ENCODE measurements at places on chromosomes 12 and 14.

GRCh38 chr14:76782115-76782884 lies 21.0 kb downstream of the VASH1 start:
- no peak for DNase-seq

DNA sequence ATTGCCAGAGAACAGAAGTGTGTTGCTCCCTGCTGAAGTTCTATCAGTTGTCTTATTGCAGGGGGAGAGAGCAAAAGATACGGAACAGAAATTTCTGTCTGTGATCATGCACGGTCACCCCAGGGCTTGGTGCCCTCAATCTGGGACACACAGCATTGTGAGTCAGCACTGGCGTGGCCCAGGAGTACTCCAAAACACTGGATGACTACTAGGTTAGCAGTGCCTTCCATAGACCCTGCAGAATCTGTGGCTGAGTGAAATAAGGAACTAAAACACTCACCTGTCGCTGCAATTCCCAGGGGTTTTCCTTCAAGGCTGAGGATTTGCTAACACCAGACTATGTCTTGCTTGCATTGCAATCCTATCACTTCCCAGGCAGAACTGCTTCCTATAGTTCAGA lies 165.5 kb downstream of the ANO6 start:
- no peak for DNase-seq

DNA sequence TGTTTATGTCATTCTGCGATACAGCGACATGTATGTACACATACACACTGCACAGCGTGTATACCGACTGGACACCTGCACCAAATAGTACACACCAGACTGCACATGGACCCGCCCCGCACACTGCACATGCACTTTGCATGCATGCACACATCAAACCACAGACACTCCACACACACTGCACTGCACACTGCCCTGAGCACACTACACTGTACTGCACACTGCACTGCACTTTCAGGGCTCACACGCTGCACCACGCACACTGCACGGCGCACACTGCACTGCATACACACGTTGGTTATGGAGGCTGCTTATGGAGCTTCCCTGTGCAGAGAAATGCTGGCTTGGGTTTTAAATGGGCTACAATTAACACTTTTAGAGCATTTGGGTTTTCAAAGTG lies 1.6 kb downstream of the PAPLN start:
- no peak for DNase-seq

- DNase-seq = no peak
Measured at GRCh38 chr14:90795744-90796143, 20.5 kb downstream of the TTC7B start.

DNA sequence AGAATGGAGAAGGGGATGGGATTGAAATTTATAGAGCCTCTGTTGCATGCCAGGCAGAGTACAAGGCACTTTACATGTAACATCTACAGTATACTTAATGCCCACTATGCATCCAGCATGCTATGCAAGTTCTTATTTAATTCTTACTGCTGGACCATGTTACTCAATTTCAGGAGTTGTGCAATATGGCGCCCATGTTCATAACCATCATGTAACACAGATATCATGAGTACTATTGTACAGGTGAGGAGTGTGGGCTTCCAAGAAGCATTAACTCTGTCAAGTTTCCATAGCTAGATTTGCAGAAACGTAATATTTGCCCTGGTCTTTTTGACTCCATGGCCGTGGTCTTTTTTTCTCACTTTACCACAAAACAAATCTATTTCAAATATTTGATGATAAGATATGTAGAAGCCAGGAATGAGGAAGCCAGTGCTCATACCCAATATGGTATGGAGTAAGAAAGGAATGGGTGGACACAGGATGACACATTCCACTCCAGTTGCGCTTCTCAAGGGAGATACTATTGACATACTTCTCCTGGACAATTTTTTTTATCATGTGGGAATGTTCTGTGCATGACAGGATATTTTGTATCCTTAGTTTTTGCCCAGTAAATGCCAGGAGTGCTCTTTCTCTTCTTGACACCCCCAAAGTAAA lies 191.8 kb downstream of the C12orf75 start:
- no peak for DNase-seq

GRCh38 chr14:75246546-75247285 lies 31.9 kb upstream of the FOS start:
- no peak for DNase-seq

DNA sequence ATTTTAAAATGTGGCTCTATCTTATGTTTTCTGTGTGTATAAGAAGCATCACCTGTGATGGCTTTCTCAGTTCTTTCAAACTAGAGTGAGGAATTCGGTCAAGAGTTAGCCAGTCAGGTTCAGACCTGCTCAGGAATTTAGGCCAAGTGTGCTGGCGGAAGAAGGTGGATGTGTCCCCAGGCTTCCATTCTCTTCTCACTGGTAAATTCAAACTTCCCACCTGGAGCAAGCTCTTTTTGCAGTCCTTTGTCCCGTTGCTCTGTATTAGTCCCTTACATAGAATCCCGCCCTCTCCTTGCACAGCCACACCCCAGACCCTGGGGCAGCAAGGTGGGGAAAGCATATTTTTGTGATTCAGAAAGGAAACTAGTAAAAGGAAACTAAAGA lies 124.7 kb upstream of the PWP1 start:
- no peak for DNase-seq

GRCh38 chr12:104734541-104735095 lies 223.5 kb downstream of the SLC41A2 start:
- no peak for DNase-seq

DNA sequence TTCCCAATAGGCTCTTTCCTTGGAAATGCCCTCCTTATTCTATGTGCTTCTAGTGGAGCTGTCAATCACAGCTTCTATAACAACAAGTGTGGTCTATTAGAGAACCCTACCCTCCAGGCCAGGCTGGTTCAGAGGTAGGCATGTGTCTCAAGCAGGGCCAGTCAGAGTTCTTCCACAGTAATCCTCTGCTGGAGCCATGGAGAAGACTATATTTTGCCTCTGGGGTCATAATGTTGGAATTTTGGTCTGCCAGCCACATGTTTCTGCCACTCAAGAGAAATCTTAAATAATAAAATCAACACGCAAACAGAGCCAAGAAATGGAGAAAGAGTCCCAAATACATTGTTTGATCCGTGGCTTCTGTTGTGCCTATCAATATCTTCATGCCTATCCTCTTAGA lies 23.8 kb upstream of the FICD start:
- no peak for DNase-seq

- DNase-seq = no peak
Measured at GRCh38 chr14:79783041-79783440, 428.3 kb downstream of the DIO2 start.

DNA sequence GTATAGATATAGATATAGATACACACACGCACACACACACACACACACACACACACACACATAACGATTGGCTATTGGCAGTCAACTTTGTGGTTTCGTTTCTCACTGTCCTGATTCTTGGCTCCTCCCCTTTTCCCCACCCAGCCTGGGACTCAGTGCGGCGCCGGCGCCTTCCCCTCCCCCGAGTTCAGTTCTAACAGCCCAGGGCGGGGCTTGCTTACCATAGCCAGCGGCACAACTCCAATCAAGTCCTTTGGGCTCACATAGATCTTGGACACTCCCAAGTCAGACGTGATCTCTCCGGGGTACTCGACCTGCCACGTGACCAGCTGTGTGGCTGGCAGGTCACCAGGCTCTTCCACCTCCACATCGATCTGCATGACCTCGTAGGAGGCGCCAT lies 484.1 kb downstream of the GLT1D1 start:
- DNase-seq = no peak

GRCh38 chr14:72535485-72535884 lies 358.4 kb downstream of the DPF3 start:
- no peak for DNase-seq

GRCh38 chr14:68369281-68370056 lies 423.4 kb downstream of the ZFP36L1 start:
- DNase-seq = no peak

DNA sequence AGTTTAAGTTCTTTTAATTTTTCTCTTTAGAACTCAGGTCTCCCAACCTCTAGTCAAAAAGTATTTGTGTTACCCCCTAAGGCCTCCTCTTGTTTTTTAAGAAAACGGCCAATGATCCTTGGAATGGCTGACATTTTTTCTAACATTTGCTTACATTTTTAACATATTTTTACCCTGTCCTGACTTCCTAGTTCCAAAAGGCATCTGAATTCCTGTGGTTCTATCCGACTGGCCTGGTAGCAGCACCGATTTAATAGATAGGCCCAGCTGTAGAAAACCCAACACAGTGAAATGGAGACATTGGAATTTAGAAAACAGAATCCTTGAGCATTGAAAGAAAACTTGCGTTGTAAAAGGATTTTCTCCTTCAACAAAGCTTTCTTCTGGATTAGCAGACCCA lies 134.7 kb upstream of the GSC start:
- DNase-seq = no peak

GRCh38 chr14:103346286-103346685 lies 12.2 kb downstream of the EIF5 start:
- no peak for DNase-seq

DNA sequence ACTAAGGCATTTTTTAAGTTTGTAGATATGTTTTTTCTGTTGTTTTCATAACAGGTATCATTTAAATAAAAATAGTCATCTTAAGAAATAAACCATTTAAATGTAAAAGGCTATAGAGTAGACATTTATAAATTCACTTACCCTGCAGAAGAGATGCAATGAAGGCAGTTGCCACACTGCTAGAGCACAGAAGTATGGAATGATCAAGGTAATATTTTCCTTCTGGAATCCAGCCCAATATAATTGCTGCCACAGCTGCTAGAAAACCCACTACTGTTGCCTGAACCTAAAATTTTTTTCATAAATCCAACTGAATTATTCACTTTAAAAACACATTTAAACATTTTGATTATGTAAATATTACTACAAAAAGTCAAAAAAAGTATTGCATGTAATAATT lies 69.2 kb downstream of the SLC41A2 start:
- DNase-seq = no peak

- DNase-seq = no peak
Measured at GRCh38 chr12:29750131-29750927, 33.4 kb downstream of the TMTC1 start.

GRCh38 chr12:130835011-130835410 lies 4.0 kb downstream of the STX2 start:
- DNase-seq = no peak

DNA sequence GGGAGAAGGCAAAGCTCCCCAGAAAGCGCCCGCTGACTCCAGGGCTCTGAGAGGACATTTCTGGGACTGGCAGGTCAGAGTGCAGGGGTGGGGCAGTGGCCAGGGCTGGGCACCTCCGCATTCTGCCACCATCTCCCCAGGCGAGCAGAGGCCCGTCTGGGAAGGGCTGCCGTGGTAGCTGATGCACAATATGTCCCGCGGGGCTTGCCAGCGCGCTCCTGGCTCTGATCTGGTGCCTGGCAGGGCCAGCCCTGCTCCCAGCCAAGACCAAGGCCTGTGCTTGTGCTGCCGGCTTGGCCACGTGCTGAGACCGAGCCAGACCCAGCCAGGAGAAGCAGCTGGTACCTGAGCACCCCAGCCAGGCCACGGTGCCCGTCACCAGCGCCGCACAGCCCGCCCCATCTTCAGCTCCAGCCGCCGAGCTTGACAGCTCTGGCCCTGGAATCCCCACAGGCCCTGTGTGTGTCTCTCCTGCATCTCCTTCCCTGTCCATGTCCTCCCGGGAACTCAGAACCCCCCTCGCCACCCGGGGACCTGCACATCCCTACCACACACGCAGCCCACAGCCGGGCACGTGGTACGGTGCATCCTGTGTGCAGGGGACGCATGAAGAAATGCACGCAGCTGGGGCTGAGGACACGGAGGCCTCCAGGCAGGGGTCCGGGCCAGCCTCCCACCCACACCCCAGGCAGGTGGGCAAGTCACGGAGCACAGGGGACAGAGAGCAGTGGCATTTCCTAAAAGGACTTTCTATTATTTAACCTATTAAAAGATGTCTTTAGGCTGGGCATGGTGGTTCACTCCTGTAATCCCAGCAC lies 68.6 kb upstream of the C14orf180 start:
- no peak for DNase-seq

DNA sequence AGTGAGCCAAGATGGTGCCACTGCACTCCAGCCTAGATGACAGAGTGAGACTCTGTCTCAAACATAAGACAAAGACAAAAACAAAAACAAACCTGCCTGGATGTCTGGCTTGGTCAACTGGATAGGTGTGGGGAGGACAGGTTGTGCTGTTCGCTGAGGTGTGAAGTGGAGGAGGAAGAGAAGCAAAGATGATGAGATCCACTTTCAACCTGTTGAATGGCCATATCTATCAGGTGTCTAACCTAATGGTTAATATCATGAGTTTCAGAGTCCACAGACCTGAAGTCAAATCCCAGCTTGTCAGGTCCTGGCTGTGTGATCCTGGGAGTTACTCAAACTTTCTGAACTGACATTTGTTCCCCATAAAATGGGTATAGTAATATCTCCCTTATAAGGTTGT lies 9.7 kb upstream of the CCDC177 start:
- DNase-seq = no peak

DNA sequence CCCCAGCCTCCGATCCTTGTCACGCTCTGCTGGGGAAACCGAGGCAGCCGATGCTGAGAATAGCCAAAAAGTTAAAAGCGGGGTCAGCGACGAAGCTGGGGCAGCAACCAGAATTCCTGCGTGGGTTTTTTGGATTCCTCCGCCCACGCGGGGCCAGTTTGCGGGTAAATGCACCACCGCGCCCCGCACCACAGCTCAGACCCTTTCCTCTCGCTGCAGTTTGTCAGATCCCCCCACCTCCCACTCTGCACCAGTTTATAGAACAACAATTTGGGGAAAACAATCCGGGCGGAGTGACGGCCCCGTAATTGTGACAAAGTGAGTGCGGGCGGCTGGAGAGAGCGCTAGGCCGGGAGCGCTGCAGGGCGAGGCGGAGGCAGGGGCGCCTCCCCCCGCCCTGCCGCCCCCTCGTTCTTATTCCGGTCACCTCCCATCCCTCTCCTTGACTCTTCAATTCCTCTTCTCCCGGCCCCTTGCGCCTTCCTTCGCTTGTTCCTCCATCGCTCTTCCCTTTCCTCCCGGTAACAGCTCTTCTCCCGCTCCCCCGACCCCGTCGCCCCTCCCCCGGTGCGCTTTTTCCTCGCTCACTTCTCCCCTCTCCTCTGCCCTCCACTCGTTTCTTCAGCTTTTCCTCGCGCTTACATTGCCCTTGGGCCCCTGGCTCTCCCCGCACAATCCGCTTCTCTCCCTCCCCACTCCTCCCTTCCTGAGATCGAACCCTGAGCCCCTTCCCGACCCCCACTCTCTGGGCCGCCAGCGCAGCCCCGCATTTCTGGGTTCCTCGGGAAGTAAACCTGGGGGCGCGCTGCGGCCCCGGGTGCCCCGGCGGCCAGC lies 646 bp upstream of the DNAJC22 start:
- DNase-seq = no peak

- DNase-seq = no peak
Measured at GRCh38 chr12:6165395-6165794, 34.8 kb upstream of the CD9 start.

DNA sequence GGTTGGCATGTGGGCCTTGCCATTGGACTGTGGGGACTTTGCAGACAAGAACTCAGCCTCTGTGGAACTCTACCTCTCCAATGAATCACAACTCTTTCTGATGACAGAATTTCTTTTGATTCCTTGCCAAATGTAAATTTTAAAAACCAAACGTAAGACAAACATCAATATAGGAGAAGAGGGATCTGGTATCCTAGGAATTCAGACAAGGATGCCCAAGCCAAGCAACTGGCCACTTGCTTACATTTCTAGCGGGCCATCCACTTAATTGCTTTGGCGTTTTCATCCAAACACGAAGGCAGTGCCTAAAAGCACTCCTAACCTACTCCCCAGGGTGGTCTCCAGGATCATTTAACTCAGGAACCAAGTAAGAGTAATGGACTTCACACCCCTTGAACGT lies 23.4 kb upstream of the RAB35 start:
- no peak for DNase-seq
